ENCODE measurements at places on chromosomes 2 and 18.
A peak's percentile ranks its signal among the peaks of the same experiment; 100 is the strongest.

DNA sequence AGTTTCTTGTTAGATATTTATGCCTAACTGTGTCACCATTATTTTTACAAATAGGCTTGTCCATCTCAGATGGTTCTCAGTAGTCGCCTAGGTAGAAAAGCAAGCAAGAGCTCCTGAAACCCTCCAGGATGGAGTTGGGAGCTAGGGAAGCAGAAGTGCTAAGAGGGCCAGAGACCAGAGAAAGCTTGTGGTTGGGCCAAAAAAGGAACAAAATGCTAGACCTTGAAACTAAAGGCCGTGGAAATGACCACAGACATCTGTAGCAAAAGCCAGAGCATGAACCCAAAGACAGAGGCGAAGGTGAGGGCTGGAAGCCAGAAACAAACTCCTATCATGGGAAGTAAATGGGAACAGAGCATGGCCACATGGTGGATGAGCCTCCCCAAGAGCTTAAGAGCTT, 29.9 kb upstream of the RMDN2 start:
- DNase-seq: no peak

GRCh38 chr18:75154997-75155396, 53.9 kb downstream of the PTGR3 start:
- DNase-seq: no peak

- DNase-seq: no peak
Observed at GRCh38 chr2:159285433-159285832, 1.1 kb downstream of the WDSUB1 start.

DNA sequence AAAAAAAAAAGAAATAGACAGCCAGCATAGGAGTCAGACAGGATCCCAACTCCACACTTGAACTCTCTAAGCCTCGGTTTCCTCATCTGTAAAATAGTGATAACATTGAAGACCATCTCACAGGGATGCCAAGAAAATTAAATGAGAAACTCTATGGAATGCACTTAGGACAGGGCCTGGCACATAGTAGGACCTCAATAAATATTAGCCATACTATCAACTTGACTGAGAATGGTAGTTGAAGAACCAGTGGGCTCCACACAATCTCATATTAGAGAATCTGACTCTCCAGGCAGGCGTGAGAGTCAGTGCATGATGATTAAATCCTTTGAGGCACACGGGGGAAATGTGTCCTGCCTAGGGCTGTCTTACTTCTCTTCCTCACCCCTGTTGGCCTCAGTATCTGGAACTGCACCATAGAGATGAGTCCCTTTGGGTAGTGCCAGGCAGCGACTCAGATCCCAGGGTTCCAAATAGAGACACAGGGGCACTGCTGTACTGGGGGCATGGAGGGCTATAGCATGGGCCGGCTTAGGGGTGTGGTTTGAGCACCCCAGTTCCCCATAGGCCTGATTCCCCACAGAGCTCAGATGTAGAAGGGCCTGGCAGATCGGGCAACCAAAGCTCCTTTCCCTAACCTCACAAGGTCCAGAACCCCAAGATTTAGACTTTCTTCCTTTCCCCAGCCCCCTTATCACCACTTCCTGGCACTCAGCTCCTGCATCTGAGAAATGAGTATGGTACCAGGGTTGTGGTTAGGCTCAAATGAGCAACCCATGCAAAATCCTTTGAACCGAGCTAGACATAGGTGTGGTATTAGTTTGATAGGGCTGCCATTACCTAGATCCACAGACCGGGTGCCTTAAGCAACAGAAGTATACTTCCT, 51.3 kb upstream of the CAB39 start:
- DNase-seq: no peak

DNA sequence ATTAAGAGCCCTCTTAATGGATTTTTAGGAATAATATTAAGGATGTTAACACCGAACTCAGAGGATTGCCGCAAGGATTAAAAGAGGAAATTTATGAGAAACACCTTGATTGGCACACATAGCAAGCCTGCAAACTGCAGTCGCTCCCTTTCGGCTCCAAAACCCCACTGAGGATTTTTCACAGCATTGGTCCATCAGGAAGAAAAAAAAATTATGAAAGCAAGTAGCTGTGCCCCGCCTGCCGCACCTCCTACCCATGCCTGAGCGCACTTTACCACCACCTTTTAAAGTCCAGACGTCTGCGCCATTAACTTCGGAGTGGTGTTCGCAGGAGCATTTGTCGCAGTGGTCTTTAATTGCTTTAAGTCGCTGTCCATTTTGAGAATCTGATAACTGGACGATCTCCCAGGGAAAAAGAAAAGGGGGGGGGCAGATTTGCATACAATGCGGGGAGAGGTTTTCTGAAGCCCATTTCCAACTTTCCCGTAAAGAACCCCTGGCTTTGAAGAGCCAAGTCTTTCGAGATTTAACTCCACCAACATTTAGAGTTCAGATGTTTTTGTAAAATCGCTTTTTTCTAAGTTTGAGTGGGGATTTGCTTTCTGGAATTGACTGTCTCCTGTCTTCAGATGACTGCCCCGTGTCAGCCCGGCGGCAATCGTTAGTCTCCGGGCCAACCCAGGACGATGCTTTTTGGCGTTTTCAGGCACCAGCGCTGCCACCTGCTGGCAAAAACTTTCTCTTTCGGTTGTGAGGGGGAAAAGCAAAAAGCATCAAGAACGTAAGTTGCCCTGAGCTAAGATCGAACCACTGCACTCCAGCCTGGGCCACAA, 913 bp upstream of the TRABD2A start:
- DNase-seq: peak; percentile 14

- no peak for DNase-seq
Observed at GRCh38 chr18:2976218-2977132, 36.5 kb downstream of the LPIN2 start.

DNA sequence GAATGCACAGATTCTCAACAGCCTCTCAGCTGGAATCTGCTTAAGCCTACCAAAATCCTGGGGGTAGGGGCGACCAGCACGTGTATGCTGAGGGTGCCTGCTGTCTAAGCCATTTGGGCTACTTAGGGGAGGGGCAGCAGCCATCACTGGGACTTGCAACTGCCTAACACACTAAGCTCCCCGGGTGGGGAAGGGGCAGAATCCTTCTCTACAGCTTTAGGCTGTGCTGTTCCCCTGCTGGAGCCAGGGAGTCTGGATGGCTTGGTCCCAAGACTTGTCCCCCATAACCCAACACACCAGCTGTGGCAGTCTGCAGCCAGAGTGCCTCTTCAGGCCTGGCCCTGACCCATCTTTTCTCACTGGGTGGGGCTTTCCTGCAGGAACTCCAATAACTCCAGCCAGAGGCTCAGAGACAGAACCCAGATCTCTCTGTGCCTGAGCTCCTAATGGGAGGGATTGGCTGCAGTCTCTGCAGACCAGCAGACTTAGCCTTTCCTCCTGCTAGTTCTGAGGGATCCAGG, 305.4 kb upstream of the RND3 start:
- DNase-seq: no peak

GRCh38 chr18:63195326-63196159, 124.0 kb downstream of the BCL2 start:
- no peak for DNase-seq

DNA sequence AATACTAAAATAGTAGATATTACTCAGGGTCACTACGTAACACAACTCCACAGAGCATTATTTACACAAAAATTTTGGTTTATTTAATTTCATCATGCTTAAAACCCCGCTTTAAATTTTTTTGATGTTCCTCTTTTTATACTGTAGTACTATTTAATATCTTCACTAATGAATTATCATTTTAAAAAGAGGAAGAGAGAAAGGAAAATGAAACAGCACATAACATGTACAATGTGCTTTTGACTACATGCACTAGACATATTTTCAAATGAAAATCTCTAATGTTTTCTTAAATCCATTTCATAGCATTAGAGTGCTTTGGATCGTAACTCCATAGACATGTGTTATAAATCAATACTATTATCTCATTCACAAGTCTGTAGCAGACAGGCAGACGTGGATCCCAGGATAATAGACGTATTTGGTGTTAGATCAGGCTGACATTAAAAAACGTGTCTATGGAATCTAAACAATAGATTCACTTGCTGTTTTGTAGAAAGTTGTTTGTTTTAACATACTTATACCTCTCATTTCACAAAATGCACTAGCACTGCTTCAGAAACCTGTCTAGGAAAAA, 897.0 kb downstream of the CPS1 start:
- no peak for DNase-seq

GRCh38 chr2:109174214-109174613, 45.2 kb downstream of the SH3RF3 start:
- DNase-seq: no peak

DNA sequence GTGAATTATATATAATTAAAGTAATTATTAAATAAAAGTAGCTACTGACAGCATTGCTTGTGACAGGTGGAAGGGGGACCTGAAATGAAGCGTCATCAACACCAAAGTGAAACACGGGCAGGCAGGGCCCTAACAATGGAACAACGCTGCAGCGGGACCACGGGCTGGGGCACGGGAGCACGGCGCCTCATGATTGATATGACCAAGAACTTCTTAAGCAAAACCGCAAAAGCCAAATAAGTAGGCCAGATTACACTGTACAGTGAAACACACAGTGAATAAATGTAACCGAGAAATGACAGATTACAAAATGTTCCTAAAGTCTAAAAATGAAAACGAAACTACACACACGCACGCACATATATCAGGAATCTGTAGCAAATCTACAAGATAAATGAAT, 81.4 kb downstream of the SNTG2 start:
- DNase-seq: no peak

DNA sequence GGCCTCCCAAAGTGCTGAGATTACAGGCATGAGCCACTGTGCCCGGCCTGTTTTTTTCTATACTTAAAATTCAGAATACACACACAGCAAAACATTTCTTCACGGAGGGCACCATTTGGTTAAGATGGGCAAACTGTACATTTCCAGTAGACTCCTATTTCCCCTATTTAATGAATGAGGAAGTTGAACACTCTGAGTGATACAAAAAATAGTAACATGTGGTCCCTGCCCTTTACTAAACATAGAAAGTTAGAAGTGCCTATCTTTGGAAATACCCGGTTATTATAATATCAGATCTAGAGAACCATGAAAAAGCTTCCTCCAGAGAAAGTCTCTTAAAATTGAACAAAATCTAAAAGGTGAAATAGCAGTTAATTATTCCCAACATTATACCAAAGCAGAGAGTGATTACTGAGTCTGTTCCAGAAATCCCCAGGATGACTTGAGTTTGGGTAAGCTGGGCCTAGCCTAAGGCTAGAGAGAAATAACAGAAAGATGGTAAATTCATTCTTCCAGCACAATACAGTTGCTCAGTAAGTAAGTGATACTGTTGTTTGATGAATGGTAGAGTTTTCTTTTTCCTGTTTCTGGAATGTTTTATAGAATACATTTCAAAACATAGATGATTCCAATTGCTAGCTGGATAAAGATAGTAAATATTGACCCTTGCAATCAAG, 23.3 kb upstream of the RMC1 start:
- DNase-seq: no peak

DNA sequence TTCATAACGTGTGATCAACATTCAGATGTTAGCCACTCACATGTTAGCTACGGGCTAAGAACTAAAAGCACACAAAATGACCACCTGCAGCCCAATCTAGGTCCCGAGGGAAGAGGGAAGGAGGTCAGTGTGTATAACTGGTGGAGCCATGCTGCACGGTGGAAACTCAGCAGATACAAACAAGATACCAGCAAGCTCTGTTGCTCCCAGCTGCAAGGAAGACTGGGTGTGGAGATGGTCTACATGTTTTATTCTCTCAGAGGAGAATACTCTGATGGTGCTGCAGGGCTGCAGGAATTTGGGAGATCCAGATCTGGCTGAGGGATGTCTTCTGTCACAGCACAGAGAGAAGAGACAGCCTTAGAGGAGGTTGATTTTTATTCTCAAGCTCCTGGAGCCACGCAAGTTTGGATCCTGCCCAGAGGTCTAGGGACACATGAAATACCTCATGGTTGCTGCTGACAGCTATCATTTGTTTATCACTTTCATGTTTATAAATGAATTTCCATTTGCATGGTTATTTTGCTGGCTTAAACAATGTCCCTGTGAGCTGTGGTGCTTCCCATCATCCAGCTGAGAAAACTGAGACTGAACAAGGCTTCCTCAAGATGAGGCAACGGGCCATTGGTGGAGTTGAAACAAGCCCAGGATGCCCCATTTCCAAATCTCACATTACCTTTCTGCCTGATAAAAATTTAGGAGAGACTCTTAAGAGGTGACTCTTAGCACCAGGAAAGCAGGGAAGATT, 30.9 kb downstream of the RNF144A start:
- DNase-seq: no peak

DNA sequence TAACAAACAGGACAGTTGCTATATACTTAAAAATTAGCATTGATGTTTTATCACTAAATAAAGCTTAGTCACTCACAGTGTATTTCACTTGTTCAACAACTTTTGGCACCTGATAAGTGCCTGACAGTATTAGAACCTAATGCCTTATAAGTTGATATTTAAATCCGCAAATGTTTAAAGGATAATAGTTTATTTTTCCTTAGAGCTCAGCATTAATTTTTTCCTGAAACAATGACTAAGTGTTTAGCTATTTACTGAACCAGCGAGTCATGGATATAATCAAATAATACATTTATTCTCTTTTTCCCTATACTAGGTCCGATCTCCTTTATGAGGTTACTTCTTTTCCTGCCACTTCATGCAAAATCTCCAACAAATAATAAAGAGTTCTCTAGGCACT, 146.0 kb upstream of the PGAP1 start:
- DNase-seq: no peak

DNA sequence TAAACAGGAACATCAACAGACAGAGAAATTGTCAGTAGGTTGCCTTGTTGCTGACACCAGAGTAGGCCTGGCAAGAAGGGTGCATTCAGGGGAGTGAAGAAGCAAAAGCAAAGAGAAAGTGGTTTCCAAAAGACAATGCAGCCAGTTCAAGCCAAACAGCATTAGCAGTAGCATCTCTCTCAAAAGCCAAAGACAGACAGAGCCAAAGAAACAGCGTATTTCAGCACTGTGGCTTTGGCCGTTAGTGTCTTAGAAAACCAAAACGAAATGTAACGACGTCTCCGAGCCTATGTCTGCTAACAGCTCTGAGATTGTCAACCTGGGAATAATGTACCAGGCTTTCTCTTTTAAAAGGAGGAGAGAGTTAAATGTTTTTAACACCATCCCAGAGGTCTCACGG, 178.6 kb downstream of the NRP2 start:
- no peak for DNase-seq

- DNase-seq: peak; percentile 21
Observed at GRCh38 chr2:222320436-222321395, 21.9 kb upstream of the PAX3 start.

- peak; percentile 67 for DNase-seq
Observed at GRCh38 chr2:149038442-149039212, at the start of gene LYPD6B. Gene LYPD6B, plus strand, starts transcription at chr2:149038699. Its CDS starts 92,250 bp downstream, at chr2:149130949.

GRCh38 chr2:26616706-26617587, 24.2 kb downstream of the CIB4 start:
- no peak for DNase-seq

GRCh38 chr2:47214385-47214784, 59.3 kb upstream of the STPG4 start:
- no peak for DNase-seq

GRCh38 chr18:72866901-72867745, 664 bp downstream of the NETO1 start:
- DNase-seq: peak; percentile 16

- DNase-seq: no peak
Observed at GRCh38 chr2:148201075-148202004, 180.4 kb downstream of the MBD5 start.
